Endothelial cell (in vitro differentiated cells): ENCODE measurements at places on chromosomes 6 and 20.

GRCh38 chr6:131255434-131255833 lies 120.2 kb downstream of the AKAP7 start:
- no peak for DNase-seq

DNA sequence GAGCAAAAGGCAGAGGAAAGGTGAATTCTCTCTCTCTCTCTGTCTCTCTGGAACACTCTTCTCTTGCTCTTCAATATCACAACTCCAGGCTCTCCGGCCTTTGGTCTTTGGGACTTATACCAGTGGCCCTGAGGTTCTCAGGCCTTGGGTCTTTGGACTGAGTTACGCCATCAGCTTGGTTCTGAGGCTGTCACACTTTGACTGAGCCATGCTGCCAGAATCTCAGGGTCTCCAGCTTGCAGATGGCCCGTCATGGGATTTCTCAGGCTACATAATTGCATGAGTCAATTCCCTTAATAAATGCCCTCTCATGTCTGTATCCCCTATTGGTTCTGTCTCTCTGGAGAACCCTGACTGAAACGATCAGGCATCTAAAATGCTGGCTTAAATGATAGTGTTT lies 12.9 kb downstream of the BTN2A1 start:
- DNase-seq: no peak

GRCh38 chr6:143901885-143902750 lies 37.8 kb downstream of the ZC2HC1B start:
- no peak for DNase-seq

DNA sequence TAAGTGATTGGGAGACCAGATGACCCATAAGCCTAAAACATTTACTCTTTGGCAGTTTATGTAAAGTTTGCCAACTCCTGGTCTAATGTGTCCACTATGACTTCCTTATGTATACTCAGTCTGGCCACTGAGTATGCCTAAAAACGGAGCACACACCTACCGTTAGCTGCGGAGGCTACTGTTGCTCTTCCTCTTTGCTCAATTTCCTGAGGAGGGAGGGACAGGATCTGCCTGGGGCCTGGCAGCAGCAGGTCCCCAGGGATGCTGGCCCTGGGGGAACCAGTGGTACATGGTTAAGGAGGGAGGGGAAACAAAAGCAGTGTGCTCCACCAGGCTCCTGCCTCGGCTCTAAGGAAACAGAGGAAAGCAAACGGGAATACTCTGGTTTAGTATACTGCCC lies 113.5 kb downstream of the CDYL start:
- DNase-seq: no peak

GRCh38 chr6:159935065-159935464 lies 33.8 kb upstream of the IGF2R start:
- DNase-seq: no peak

DNA sequence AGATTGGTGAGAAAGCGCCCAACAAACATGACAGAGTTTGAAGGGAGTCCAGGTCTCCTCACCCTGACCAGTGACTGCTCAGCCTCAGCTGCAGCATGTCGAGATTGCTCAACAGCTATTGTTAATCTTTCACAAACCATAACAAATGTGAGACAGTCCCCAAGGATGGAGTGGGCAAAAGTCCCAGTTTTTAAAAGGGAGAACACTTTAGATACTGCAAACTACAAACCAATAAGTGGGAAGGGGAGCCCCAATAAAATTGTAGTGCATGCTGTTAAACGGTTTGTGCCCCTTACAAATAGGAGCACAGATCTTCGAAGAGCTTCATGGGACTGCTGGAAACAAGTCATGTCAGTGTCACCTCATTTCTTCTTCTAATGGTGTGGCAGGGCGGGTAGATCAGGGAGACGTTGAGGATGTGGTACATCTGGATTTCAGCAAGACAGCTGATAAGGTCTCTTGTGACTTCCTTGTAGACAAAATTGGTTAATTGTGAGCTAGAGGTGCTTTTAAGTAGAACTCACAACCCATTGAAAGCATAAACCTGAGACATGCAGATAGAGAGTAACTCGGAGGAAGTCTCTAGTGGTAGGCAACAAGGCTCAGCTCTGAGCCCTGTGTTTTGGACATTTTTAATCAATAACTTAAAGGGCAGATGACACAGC lies 134.0 kb upstream of the ARMC2 start:
- no peak for DNase-seq

DNA sequence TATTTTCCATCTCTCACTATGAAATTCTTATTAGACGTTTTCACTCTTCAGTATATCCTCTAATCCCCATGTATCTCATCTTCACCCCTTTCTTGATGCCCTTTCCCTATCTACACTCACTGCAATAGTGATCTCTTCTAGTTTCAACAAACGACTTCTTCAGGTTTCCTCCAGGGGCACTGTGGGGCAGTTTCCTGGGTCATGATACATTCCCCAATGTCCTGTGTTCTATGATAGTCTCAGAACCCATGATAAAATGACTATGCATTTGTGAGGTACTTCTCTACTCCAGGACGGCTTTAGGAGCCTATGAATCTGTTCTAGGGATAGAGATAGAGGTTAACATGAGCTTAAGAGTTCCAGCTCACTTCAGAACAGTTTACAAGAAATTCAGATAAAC lies 183.3 kb downstream of the FOXC1 start:
- DNase-seq: no peak

DNA sequence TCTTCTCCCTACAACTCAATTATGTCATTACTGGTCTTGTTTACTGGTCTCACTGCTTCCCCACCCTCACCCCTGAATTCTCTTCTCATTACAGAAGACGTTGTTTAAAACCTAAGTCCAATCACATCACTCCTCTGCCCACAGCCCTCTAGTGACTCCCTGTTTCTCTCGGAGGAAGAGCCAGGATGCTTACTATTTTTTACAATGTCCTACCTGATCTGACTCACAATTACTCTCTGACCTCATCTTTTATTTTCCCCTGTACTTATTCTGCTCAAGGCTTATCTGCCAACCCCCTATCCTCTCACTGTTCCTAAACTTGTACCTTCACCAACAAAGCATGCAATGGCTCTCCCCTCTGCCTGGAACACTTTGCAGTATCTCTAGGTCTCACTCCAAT lies 400.4 kb upstream of the PTCHD4 start:
- DNase-seq: no peak

- peak; percentile 79 for DNase-seq
Measured at GRCh38 chr6:151390851-151391470, 398 bp downstream of the ZBTB2 start.
